Stimulated activated CD4-positive, alpha-beta T cell treated with anti-CD3 and anti-CD28 coated beads, Interleukin-1b, Interleukin-23, amount 100 ng/mL, for 1 hour (primary cell): ENCODE measurements at places on chromosomes 1 and 21.

GRCh38 chr1:94542088-94542870 lies 720 bp upstream of the F3 start:
- no peak for DNase-seq

DNA sequence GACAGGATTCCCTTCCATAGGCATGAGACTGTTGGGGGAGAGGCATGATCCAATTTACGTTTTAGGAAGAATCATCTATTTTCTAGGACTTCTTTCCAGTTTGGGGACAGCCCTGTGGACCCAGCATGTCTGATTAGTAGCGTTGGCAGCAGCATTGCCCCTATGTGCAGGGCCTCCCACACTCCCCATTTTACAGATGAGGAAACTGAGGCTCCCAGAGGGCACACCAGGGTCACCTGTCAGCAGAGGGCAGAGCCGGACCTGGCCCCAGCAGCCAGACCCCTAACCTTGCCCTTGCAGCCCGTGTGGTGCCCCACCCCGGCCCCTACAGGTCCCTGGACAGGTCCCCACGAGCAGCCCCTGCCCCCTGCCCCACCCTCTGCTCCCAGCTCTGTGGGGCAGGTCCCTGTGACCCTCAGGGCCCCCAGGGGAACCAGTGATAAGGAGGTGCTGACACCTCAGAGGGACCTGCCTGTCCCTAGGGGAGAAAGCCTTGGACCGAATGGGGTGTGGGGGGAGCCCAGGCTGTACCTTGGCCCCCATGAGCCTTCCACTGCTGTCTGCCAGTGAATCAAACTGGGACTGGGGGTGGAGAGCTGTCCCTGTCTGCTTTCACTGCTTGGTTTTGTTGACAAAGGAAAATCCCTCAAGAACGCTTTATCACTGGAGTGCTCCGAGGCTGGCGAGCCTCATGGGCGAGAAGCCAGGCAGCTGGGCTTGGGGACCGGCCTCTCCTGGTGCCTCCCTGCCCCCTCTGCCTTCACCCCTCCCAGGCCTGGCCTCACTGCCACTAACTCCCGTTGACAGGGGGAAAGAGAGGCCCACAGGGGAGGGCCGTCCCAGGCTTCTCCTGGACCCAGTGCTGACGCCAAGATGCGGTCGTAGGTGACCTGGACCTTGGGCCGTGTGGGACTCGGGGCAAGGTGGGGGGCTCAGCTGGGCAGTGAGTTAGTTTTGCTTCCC lies 39.4 kb upstream of the CCDC27 start:
- no peak for DNase-seq

- DNase-seq, result no peak
These were observed 245.7 kb upstream of the JUN start for GRCh38 chr1:59029411-59030167.

GRCh38 chr1:61654067-61654466 lies 70.9 kb downstream of the TM2D1 start:
- DNase-seq, result no peak

GRCh38 chr1:153798468-153798780 lies 23.2 kb downstream of the SLC27A3 start:
- no peak for DNase-seq

DNA sequence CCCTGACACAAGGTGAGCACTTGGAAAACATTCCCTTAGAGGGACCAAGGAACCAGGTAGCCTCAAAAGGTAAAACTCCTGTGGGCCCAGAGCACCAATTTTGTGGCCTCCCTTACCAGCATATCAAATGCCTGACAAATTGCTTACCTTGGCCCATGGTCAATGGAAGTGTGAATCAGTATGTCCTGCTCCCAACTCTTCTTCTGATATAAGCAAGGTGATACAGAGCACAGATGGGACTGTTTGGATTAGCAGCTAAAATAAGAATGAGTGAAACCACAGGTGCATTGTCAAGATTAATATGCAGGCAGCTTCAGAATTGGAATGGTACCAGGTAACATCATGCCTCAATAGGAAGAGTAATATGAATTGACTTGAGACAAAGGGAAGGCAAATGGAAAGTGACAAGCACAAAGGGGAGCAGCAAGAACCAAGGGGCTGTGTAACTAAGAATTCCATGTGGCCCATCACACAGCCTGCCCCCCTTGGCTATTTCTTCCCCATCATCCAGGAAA lies 156.8 kb upstream of the KCND3 start:
- DNase-seq, result no peak

GRCh38 chr1:201461645-201462441 lies 7.1 kb downstream of the PHLDA3 start:
- no peak for DNase-seq

- no peak for DNase-seq
These were observed 588 bp downstream of the NEXN start for GRCh38 chr1:77888781-77889642.

DNA sequence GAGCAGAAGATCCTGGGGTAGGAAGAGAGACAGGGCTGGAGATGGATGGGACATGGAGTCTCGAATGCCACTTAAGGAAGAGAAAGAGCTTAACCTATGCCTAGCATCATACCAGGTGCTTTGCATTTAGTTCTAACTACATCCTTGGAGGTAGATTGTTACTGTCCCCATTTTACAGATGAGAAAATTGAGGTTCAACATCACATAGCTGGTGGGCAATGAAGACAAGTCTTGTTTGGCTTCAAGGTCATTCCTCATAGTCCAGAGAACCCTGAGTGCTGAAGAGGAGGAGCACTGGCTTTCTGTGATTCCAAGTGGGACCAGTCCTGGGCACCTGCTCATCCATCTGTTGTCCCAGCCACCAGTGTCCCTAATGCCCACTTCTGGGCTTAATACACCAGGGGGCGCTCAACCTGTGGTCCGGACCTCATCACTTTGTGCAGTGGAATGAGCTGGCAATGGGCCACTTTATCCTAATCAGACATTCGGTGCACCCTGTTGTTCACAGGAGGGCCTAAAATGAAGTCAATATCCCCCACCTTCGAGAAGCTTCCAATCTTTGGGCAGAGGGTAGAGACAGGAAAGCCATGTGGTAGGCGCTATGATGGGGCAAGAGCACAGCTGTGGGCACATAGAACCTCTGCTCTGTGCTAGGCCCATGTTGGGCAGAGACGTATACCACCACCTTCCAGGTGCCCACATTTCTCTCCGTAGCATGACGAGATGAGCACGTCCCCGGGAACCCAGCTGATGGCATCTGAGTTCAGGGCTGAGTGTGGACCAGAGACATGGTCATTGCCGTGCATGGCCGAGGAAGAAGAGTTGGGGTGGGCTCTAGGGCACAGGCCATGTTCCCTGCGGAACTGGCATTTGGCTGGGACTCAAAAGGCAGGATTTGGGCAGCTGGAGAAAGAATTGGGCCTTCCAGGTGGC lies 9.2 kb downstream of the RPS6KA1 start:
- DNase-seq, result no peak

GRCh38 chr1:63732666-63733065 lies 41.2 kb upstream of the ROR1 start:
- no peak for DNase-seq

- DNase-seq, result no peak
These were observed 45.6 kb upstream of the RBM34 start for GRCh38 chr1:235206533-235207208.

DNA sequence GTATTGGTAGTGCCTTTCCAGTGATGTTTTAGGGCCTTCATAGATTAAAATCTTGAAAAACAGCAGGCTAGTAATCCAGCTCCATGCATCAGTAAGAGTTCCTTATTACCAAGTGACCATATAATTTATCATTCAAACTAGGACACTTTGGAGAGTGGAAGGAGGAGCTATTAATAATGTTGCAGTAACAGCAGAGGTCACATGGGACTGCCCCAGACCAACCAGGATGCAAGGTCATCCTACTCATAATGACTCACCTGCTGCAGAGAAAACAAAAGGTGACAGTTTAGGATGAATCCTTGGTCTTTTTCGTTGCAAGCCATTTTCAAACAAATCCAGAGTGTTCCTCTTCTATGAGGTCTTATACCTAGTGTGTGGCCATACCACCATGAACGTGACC lies 187.4 kb downstream of the NUF2 start:
- DNase-seq, result no peak

- no peak for DNase-seq
These were observed 32.4 kb downstream of the ASTN1 start for GRCh38 chr1:177132141-177132540.

GRCh38 chr1:43783671-43784205 lies 76.4 kb downstream of the ST3GAL3 start:
- DNase-seq, result no peak

GRCh38 chr1:116396769-116397168 lies 23.7 kb downstream of the ATP1A1 start:
- DNase-seq, result no peak

DNA sequence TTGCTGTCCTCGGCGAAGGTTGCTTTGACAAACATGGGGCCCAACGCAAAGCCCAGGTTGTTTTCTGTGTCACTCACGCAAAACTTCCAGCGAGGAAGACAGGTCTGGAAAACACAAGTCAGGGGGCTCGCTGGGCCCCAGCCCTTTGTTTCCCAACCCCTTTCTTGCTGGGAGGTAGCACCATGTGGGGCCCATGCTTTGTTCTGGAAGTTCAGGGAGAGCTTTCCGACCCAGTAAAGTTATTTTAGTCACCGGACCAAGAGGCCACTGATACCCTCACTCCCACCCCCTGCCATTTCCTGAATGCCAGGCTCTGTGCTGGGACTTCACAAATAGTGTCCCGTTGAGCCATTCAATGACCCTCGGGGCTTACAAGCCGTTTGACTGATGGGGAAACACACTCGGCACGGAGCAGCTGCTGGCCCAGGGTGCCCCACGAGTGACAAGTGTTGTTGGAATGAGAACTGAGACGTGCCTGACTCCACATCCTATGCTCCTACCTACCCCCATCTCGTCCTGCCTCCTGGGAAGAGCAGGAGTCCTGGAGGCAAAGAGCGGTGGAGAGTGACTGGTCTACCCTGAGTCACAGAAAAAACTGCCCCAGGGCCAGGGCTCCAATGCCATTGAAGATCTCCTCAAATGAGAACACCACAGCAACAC lies 52.0 kb downstream of the ECE1 start:
- DNase-seq, result no peak

DNA sequence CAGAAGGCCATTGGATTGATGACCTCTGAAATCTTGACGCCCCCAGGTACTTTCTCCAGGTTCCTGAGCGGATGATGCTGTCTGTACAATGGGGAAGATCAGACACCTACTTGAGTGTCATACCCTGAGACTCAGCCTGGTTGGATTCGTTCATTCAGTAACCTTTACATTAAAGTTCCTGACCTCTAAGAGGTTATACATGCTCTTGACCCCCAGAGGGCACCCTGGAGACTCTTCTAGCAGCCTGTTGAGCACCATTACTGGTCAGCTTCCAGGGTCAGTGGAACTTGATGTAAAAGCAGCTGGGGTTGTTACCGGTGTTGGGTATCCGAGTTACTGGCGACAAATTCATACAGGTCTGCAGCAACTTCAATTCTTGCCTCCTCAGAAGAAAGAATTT lies 114.3 kb upstream of the ZNF678 start:
- DNase-seq, result no peak

DNA sequence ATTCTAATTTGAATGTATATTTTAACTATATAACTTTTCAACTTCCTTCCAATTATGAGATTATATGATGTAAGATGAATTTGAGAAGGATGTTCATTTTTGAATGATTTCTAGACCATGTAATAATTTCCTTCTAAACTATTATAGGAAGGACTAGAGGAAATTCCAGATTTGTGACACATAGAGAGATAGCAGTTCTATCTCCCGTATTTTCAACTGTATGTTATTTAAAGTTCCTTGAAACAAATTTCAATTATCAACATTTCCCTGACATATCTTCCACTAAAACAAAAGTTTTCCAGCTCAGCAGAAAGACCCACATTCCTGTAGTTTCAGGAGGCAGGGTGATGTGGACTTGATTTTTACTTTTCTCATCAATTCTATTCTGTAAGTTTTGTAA lies 396.7 kb upstream of the C1orf87 start:
- DNase-seq, result no peak

DNA sequence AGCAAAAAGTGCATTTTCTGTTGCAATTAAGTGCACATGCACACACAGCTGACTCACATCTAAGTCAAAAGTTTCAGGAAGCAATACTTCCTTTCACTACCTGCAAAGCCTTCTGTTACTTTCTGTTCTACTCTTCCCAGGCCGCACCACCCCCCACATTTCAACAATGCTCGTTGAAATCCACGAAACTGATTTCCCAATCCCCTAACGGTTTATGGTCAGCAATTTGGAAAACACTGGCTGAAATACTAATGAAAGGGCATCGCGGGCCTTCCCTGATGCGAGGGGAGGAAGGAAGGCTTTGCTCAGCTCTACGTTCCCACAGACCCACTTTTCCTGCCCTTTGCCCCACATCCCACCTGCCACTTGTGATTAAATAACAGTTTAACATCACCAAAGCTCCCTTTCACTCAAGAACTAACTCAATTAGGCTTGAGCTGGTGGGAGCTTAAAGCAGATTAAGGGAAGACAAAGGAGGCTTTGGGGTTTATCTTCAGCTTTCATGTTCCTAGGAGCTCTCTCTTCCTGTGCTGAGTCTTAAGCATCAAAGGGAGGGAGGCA lies 243.2 kb upstream of the RAB4A start:
- DNase-seq, result no peak

- no peak for DNase-seq
These were observed 145.3 kb upstream of the COL6A1 start for GRCh38 chr21:45836268-45836655.

DNA sequence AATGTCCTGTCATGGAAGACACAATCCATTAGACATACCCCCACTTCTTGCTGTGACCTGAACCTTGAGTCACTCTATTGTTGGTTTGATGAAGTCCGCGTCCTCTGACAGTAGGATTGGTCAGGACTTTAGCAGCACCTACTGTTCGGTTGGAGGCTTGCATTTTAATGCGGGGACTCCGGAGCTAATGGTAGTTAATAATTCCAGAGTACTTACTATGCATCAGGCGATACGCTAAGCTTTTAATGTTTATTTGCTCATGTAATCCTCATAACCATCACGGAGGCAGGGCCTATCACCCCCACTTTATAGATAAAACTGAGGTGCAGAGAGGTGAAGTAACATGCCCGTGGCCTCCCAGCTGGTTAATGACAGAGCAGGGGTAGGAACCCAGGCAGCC lies 7.9 kb upstream of the ELF3 start:
- DNase-seq, result no peak

- DNase-seq, result no peak
These were observed 209.9 kb upstream of the COA6 start for GRCh38 chr1:234163267-234163919.

- DNase-seq, result no peak
These were observed 29.5 kb upstream of the ECE1 start for GRCh38 chr1:21319447-21320407.

DNA sequence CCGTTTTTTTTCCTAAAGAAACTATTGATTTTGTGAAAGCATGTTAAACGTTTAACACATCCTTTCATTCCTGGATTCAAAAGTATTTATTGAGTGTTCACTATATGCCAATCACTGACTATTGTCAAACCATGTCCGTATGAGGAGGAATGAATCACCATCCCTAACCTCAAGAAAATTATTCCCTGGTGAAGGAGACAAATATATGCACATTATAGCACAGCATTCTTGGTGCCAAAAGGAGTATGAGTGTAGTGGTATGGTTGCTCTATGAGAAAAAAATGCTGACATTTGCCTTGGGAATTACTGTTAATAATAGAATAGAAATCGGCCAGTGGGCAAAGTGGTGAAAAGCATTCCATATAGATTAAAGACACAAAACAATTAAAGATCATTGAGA lies 1390.1 kb downstream of the MRPL39 start:
- DNase-seq, result no peak

- DNase-seq, result no peak
These were observed 316.9 kb upstream of the CXADR start for GRCh38 chr21:17195976-17196375.
